Stromal cell of bone marrow (primary cell): ENCODE measurements at places on chromosomes 2 and 18.

DNA sequence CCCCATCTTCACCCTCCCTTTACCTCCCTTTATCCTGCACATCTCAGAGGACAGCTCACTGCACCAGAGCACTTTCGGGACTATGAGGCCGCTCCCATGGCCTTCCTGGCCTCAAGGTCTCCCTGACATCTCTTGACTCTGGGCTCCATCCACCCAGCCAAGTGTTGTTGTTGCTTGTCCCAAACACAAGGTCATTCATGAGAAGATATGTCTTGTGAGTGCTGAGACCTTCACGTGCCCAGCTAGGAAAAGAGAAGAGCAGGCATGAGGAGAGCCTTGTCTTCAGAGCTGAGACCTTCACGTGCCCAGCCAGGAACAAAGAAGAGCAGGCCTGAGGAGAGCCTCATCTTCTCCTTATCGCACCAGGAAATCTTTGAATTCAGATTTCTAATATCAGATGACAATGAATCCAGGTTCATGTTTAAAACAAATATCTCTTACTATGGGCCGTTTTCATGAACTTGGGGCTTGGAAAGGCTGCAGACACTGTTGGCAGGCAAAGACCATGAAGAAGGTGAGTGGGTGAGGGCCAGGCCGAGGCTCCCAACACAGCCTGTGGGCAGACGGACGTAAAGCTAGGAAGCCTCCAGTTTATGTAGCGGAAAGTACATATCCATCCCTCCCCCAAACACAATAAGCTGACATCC, 256.1 kb downstream of the NDUFA10 start:
- no peak for DNase-seq

DNA sequence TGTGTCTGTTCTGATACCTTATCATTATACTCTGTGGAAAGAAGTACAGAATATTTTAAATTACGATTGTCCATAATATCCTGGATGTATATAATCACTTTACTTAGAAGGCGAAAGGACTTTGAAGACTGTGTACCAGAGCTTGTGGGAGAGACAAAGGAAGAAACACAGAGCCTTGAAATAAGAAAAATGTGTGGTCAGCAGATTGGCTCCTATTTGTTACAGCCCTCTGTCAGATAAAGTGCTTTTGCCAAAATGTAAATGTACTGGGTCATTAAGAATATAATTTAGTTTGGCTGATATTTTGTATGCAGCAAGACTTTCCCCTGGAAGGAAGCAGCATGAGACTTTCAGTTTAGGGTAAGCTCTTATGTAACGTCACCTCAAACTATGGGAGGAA, 443.1 kb downstream of the CCDC85A start:
- DNase-seq: no peak

DNA sequence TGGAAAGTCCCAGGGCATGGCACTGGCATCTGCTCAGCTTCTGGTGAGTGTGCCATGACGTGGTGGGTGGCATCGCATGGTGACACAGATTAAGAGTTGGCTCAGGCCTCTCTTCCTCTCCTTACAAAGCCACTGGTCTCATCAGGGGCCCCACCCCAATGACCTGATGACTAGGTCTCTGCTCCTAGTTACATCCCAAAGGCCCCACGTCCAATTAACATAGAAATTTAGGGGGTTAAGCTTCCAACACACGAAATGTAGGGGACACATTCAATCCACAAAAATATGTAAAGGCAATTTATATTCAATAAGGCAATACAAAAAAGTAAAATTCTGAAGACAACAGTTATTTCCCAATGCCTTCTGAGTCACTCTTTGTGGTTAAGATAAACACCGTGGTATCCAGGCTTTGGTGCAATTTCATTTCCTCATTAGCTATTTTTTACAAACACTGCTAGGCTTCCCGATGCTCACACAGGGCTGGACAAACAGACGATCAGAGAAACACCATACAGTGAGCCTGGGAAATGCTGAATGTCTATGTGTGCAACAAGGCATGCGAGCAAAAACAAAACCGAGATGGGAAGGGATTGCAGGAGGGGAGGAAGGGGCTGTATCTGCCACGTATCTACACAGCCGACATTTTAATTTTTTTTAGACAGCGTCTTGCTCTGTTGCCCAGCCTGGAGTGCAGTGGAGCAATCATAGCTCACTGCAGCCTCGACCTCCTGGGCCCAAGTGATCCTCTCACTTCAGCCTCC, 67.2 kb downstream of the MBP start:
- DNase-seq: peak; percentile 88

- DNase-seq: no peak
Observed at GRCh38 chr18:47191961-47192360, 15.8 kb upstream of the IER3IP1 start.

GRCh38 chr18:51070545-51070944, 40.5 kb downstream of the SMAD4 start:
- peak; percentile 52 for DNase-seq

DNA sequence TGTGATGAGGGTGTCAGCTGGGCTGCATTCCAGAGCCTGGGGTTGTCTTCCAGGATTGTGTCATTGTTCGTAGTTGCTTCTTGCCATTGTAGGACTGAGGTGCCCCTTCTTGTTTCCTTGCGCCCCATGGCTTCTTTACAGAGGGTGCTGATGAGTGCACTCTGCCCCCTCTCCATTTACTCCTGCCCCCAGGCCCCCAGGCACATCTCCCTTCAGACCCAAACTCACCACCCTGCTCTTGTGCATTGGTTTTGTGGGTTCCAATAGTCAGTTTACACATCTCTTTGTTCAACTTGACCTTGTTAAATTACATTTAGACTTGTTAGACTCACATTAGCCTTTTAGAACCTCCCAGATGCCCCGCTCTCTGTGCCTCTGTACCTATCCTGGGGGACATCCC, 33.1 kb downstream of the HJURP start:
- no peak for DNase-seq

DNA sequence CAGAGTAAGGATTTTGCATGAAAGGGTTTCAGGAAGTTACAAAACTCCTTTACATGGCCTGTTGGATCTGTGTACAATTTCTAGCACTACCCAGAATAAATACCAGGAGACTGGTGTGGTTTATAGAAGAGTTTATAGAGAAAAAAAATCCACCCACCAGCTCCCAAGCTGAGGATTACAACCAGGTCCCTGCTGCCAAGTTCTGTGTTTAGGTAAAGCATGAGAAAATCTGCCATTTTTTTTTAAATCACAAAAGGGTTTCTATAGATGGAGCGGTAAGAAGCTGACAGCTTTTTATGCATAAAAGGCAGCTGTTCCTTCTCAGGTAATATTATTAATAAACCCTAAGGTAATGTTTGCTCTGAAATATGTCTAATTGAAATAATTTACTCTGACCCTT, 545.4 kb upstream of the ZEB2 start:
- DNase-seq: no peak

- DNase-seq: no peak
Observed at GRCh38 chr2:216059233-216059834, 22.3 kb downstream of the PECR start.

DNA sequence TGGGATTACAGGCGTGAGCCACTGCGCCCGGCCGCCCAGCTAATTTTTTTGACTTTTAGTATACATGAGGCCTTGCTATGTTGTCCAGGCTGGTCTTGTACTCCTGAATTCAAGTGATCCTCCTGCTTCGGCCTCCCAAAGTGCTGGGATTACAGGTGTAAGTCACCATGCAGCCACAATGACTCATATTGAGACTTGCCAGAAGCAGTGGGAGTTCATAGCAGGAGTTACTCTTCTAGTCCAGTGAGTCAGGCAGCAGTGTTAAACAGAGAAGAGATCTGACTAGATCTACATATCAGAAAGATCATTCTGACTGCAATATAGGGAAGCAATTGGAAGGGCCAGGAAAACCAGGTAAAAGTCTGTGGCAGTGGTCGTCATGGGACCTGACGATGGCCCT, 1.5 kb upstream of the FLACC1 start:
- peak; percentile 79 for DNase-seq

- DNase-seq: no peak
Observed at GRCh38 chr2:84238907-84239306, 220.2 kb downstream of the SUCLG1 start.

- DNase-seq: no peak
Observed at GRCh38 chr18:10077986-10078385, 164.2 kb downstream of the VAPA start.

GRCh38 chr2:100643906-100644501, 81.2 kb downstream of the PDCL3 start:
- DNase-seq: no peak

- no peak for DNase-seq
Observed at GRCh38 chr2:240594511-240595380, 8.2 kb downstream of the CAPN10 start.

GRCh38 chr2:130795431-130795830, 40.1 kb downstream of the AMER3 start:
- no peak for DNase-seq

GRCh38 chr2:179595284-179595683, 266.1 kb downstream of the ZNF385B start:
- DNase-seq: no peak

DNA sequence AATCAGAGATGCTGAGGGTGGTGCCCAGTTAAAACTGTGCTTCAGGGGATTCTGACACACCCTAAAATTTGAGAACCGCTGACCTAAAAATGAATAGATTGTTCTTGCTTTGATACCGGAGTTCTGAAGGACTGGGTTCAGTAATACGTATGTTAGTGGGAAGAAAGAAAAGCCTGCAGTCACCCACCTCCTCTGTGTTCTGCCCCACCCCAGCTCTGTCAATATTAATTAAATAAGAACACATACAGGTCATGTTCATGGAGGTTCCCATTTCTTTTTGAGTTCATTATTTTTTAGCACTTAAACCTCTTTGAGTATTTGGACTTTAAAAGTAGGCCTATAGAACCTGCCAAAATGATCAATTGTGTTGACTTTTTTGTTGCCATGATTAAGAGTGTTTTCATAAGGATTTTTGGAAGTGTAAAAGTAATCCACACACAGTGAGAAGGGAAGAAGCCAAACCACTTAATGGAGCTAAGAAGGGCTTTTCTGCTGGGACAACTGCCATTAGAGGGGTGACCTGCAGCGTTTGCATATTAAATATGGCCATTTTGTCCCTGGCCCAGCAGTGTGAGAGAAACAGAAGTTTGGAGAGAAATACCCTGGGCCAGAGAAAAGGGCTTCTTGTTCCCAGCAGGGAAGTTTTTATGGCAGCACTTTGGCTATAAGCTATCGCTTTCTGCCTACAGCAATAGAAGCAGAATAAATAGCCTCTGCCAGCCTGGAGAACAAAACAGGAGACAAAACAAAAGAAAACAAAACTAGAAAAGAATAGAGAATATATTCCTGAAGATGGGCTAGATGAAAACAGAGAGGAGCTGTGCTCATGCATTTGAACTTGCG, 80.7 kb upstream of the RNF152 start:
- no peak for DNase-seq

- no peak for DNase-seq
Observed at GRCh38 chr2:123085484-123085883, 939.6 kb upstream of the CNTNAP5 start.

DNA sequence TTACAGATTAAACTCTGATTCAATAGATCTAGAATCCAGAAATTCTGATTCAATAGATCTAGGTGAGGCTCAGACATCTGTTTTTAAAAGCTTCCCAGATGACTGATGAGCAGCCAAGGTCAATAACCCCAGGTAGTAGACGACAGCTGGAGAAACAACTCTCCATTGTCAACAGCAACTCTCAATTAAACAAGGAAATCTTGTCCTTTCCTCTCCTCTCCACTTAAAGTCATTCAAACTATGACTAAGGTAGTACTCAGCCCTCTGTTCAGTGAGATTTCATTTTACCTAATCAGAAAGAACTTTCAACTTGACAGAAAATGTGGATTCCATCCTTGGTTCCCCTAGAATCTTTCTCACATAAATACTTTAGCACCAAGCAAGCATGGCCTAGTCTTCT, 94.6 kb upstream of the SCG2 start:
- peak; percentile 2 for DNase-seq

DNA sequence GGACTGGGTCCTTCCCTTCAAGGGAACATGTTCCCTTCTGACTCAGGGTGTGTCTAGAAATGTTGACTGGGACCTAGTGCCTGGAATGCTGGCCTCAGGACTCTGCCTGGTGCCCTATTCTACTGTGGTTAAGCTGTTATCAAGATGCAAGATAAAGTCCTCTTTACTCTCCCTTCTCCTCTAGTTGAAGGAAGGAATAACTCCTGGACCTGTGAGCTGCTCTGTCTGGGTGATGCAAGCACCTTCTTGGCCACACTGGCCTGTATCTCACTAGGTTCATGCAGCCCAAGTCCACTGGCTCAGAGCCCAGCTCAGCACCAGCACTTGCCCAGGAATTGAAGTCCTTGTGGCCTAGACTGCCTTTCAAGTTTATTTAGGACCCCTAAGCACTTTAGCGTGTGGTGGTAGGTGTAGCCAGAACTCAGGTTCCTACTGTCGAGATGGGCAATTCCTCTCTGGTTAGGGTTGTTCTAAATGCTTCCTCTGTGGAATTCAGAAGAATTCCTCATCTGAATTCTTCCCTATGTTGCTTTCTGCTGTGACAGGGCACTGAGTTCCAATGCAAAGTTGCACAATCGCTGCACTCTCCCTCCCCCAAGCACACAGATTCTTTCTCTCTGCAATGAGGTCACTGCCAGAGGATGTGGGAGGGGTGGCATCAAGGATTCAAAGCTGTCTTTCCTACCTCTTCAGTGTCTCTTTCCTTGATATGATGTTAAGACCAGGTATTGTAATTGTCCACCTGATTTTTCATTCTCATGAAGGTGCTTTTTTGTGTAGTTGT, 54.7 kb downstream of the VWC2L start:
- peak; percentile 3 for DNase-seq

GRCh38 chr18:31410716-31411483, 34.3 kb downstream of the DSG4 start:
- no peak for DNase-seq

DNA sequence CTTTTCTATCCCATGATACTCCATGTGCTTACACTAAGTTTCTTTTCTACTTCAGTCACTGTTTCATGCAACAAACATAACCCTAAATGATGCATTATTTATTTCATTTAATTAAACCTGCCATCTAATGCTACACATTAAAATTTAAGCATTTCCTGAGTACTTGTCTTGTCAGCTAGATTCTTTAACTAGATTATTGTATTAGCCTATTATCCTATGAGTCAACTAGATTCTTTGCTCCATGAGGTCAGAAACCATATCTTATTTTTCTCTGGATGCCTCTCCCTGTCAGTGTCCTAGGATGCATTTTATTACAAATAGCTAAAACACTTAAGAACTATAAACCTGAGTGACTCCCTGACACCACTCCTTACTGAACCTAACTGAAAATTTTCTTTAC, 652.4 kb downstream of the SLC4A3 start:
- DNase-seq: no peak

GRCh38 chr2:238389988-238390589, 36.6 kb upstream of the ASB1 start:
- DNase-seq: no peak

- DNase-seq: peak; percentile 31
Observed at GRCh38 chr18:10320791-10321190, 133.6 kb upstream of the APCDD1 start.

GRCh38 chr18:38481576-38481975, 916.0 kb upstream of the CELF4 start:
- no peak for DNase-seq

DNA sequence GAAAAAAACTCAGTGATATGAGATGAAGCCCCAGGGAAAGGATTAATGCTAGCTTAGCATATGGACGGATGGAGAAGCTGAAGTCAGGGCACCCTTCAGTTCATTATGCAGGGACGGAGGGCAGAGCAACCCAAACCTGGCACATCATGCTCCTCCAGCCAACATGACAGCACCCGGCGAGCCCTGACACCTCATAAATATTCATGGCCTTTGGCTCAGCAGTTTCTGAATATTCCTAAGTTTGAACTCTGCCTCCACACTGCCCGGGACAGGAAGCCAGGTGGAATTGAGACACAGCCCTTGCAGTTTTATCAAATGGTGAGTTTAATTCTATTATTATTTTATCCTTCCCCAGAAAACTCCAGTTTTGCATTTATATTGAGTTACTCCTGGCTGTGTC, 87.3 kb upstream of the SH3BP4 start:
- DNase-seq: no peak
